ENCODE measurements at places on chromosomes 4 and X.

- DNase-seq: no peak
Measured at GRCh38 chr4:89142691-89143669, 31.6 kb downstream of the TIGD2 start.

GRCh38 chr4:107283587-107284559 lies 247.8 kb upstream of the DKK2 start:
- DNase-seq: no peak

DNA sequence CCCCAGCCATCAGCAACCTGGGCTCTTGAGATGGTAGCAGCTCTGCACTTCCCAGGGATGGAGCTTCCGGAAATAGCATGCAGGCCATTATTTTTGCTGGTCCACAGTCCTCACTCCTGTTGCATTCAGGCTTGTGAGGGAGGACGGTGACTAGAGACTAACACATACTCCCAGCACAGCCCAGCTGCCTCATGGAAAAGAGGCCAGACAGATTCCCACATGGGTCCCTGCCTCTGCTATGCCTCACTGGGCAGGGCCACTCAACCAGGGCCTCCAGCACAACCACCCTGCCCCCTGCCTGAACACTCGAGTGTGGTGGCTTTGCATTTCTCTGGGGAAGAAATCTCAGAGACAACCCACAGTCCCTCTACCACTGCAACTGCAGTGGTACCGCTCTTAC lies 1195.1 kb downstream of the PCDH18 start:
- DNase-seq: no peak

- DNase-seq: no peak
Measured at GRCh38 chr4:17362430-17362829, 149.5 kb downstream of the QDPR start.

- DNase-seq: no peak
Measured at GRCh38 chrX:55127692-55128091, 38.9 kb downstream of the PAGE2 start.

- DNase-seq: no peak
Measured at GRCh38 chr4:81631958-81632441, 160.3 kb upstream of the RASGEF1B start.

- DNase-seq: no peak
Measured at GRCh38 chr4:6116696-6117285, 83.6 kb downstream of the JAKMIP1 start.

DNA sequence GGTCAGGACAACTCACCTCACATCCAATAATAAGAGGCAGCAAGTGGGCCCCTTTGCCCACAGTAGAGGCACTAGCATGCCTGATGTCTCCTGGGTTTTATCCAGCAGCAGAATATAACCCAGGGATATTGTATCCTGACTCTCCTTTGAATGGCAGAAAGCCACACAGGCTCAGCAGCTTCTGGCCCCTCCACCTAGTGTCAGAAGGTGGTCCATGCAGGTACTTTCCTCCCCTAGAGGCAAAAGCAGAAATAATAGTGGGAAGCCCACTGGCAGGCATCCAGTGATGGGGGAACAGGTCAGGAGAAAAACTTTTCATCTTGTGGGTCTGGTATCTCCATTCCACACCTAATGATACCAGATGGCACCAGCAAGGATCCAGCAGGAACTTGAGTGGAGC lies 75.5 kb upstream of the IRS4 start:
- DNase-seq: no peak

- DNase-seq: no peak
Measured at GRCh38 chr4:157221895-157222770, 1.6 kb downstream of the GRIA2 start.

DNA sequence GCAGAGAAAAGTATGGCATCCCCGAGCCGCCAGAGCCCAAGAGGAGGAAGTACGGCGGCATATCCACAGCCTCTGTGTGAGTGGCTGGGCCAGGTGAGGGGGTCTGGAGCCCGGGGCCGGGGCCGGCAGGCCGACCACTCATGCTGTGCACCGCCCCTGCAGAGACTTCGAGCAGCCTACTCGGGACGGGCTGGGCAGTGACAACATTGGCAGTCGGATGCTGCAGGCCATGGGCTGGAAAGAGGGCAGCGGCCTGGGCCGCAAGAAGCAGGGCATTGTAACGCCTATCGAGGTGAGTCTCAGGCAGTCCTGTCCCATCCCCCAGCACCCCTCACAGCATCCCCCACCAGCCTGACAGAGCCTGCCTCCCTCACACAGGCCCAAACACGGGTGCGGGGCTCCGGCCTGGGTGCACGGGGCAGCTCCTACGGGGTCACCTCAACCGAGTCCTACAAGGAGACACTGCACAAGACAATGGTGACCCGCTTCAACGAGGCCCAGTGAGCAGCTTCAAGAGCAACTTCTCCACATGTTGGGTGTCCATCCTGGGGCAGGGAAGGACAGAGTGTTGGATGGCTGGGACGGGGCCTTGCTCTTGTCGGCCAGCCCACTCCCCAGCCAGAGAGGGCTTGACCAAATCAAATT lies 7.4 kb upstream of the UBA1 start:
- DNase-seq: no peak

DNA sequence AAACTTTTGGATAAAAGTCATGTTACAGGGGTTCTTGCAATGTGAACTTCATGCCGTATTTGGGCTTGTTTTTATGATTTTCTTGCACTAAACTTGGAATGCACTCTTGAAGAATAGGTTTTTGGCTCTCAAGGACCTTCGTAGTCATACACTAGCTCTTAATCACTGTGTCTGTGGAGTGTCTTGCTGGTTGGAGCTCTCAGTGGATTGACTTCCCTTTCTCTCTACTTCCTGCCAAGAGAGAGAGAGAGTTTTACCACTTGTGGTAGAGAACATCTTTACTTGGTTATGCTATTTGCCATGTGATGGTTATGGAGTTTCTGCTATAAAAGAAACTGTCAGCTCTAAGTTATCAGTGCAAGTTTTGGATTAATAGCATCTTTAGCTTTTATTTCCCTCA lies 112.4 kb downstream of the BMPR1B start:
- DNase-seq: no peak

GRCh38 chrX:54030329-54030728 lies 13.9 kb downstream of the PHF8 start:
- DNase-seq: no peak

- no peak for DNase-seq
Measured at GRCh38 chr4:20761382-20761781, 61.1 kb downstream of the PACRGL start.

DNA sequence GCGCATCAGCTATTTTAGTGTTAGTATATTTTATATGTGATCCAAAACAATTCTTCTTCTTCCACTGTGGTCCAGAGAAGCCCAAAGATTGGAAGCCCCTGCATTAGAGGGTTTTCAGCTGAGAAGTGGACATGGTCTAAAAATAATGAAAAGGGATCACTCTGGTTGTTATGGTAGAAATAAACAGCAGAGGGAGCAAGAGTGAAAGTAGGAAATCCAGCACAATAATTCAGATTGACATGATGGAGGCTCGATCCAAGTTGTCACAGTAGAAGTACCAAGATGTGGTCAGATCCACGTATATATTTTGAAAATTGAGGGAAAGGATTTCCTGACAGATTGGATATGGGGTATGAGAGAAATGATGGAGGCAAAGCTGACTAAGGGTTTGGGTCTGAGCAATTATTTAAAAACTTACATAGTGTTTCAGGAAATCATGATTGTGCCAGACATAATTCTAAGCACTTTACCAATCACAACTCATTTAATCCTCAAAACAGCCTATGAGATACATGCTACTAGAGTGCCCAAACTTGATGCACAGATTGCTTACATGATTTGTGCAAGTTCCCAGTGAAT lies 17.0 kb upstream of the TMEM144 start:
- DNase-seq: no peak

DNA sequence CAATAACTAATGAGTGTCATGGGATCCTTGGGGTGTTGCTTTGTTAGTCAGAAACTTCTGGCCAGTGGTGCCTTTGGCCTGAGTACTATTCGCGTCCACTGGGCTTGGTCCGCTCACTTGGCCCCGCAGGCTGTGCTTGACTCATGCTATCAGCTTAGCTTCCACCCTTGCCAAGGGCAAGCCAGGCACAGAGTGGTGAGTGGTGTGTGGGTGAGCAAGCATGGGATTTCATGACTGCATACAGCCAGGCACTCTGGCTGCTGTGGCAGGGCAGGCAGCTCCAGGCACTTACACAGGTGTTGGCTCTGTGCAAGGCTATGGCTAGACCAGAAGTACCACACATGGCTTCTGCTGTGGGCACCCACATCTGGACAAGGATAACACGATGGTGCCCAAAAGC lies 1026.3 kb downstream of the PCDH19 start:
- DNase-seq: no peak

DNA sequence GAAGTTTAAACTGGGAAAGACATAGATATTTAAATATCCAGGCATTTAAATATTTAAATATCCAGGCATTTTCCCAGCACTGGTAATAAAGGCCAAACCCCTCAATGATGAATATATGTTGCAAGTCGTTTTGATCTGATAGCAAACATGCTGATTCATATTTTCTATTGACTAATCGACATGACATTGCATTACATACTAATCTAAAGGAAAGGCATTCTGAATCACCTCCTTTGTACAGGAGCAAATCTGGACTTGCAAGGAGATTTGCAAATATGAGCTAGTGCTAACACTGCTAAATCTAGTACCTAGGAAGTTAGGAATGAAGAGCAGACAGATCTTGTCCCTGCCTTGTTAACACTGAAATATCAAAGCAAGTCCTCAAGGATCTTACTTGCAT lies 207.3 kb downstream of the SLC7A11 start:
- no peak for DNase-seq

DNA sequence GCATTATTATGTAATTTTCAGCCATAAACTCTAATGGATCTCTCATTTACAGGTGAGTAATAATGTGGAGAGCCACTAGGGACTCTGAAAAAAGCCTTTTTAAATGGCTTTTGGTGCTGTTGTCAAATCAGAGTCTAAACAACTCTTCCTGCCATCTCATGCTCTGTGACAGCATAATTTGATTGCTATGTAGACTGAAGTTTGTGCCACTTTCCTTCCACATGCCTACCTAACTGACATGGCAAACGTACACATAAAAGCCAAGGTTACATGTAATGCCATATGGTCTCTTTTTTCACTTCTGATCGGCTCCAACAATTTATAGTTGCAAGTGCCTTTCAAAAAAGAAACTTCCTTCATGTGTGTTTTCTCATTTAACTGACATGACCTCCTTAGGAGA lies 94.3 kb downstream of the SH2D1A start:
- DNase-seq: no peak

- no peak for DNase-seq
Measured at GRCh38 chrX:140709421-140709846, at the start of gene LINC00632. TSS of gene LINC00632 (plus strand) at chrX:140709759.

- peak; percentile 61 for DNase-seq
Measured at GRCh38 chrX:65667503-65668376, at the start of gene MSN. TSS of gene MSN (plus strand) at chrX:65667654. CDS start at chrX:65667842, 188 bp downstream.

GRCh38 chr4:127055357-127055756 lies 577.4 kb upstream of the INTU start:
- DNase-seq: no peak
